NCI-H187 treated with DMSO at 0.1 percent for 48 hours (cell line): ENCODE measurements at places on chromosomes 2 and 18.

- no peak for DNase-seq
These were observed 4.1 kb upstream of the NEURL3 start for GRCh38 chr2:96509114-96509846.

DNA sequence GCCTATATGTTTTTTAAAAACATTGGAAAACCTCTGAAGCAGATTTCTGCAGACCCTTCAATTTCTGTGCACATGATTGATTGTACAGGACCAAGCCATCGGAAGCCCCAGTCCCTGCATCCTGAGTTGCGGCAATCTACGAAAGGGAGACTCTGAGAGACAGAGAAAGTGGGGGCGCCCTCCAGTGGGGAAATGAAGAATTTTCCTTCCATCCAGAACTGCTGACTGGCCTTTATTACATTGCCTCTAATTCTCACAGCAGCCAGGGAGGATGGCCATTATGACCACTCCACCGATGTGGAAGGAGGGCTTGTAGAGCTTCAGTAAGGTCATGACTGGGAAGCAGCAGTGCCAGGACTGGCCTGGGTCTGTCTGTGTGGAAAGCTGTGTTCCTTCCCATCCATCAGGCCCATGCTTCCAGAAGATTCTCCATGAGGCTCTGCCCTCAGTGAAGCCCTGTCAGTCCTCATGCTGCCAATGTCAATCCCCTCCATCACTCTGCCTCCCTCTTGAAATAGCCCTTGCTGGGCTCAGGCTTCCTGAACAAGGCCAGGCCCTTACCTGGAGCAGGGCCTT is 20.0 kb upstream of the RESP18 start:
- DNase-seq: no peak

- DNase-seq: no peak
These were observed 41.6 kb upstream of the POU3F3 start for GRCh38 chr2:104812286-104812685.

GRCh38 chr2:96888072-96889011 is 18.5 kb upstream of the SEMA4C start:
- no peak for DNase-seq

- no peak for DNase-seq
These were observed 46.2 kb downstream of the FAM98A start for GRCh38 chr2:33552758-33553461.

- no peak for DNase-seq
These were observed 35.5 kb upstream of the AQP4 start for GRCh38 chr18:26901020-26901419.

GRCh38 chr2:200787351-200788120 is 24.2 kb upstream of the BZW1 start:
- no peak for DNase-seq
